ENCODE measurements at places on chromosomes 11 and 22. TPM values are rescaled to one million over a fixed set of nuclear protein-coding genes. Genes with fewer than 3 reads are reported as not detected.

DNA sequence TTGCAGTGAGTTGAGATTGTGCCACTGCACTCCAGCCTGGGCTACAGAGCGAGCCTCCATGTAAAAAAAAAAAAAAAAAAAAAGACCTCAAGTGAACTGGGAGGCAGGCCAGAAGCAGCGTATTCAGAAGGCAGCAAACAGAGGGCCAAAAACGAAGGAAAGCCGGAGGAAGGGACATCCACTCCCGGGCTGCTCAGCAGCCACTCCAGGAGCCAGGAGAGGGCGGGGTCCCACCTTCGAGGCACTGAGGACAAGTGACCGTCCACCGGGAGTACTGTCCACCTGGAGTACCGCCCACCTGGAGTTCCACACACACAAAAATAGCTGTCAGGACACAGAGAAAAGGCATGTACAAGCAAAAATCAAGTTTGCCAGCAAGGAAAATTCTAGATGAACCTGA, 5.5 kb downstream of the TOLLIP start:
- H3K4me1 ChIP-seq, result peaks cover 3% of the 10 kb centered on the region
- no peaks in the 10 kb centered on the region for H3K27me3 ChIP-seq
- no peak for DNase-seq
- no peak overlapping the region for H3K27ac ChIP-seq
- H3K4me3 ChIP-seq, result no peak overlapping the region

- H3K27ac ChIP-seq, result no peak overlapping the region
- H3K27me3 ChIP-seq, result no peaks in the 10 kb centered on the region
- no peaks in the 10 kb centered on the region for H3K4me1 ChIP-seq
- H3K4me3 ChIP-seq, result no peak overlapping the region
- no peaks in the 10 kb centered on the region for H3K36me3 ChIP-seq
These were observed 110.6 kb upstream of the SERPIND1 start for GRCh38 chr22:20663137-20663828.

- no peak overlapping the region for H3K27ac ChIP-seq
- no peak overlapping the region for H3K4me3 ChIP-seq
- H3K36me3 ChIP-seq, result no peaks in the 10 kb centered on the region
- DNase-seq, result no peak
These were observed 1302.8 kb upstream of the CNTN5 start for GRCh38 chr11:97717922-97718321.

MMP3 gene
- not detected for total RNA-seq

SYT12 gene
- 3.3 TPM for total RNA-seq

MYOD1 gene
- total RNA-seq, result not detected
